ENCODE measurements at places on chromosomes 5 and 9. TPM values are rescaled to one million over a fixed set of nuclear protein-coding genes. Genes with fewer than 3 reads are reported as not detected.

Gene LECT2
- not detected for total RNA-seq

Gene ZDHHC11
- 2.7 TPM for total RNA-seq

Gene ORM2
- total RNA-seq = not detected

Gene GGTA1
- 2.0 TPM for total RNA-seq

Gene PLPP7
- total RNA-seq = 0.43 TPM

Gene ISCA1
- total RNA-seq = 26.6 TPM

Gene SPATA31A3
- not detected for total RNA-seq

Gene PCDHA4
- 0.39 TPM for total RNA-seq

Gene FBXL17
- 30.9 TPM for total RNA-seq

Gene PCDHGB6
- total RNA-seq = 2.2 TPM

Gene CKMT2
- 0.64 TPM for total RNA-seq

Gene OTP
- not detected for total RNA-seq

Gene CTNND2
- total RNA-seq = 0.82 TPM

Gene CEL
- total RNA-seq = 0.64 TPM

Gene PCDHB16
- total RNA-seq = 0.34 TPM

Gene OBP2B
- not detected for total RNA-seq

Gene RAD17
- 17.8 TPM for total RNA-seq

Gene EFNA5
- 19.1 TPM for total RNA-seq

Gene SAXO1
- not detected for total RNA-seq

Gene SPINK6
- not detected for total RNA-seq

Gene SHISAL2B
- not detected for total RNA-seq

Gene EPB41L4B
- total RNA-seq = 147 TPM

Gene FLT4
- 3.8 TPM for total RNA-seq

All from left colon (tissue), 2 donors.